ENCODE measurements at places on chromosomes 4 and X. TPM values are rescaled to one million over a fixed set of nuclear protein-coding genes. Genes with fewer than 3 reads are reported as not detected.

CXorf65 gene
- total RNA-seq = not detected

SUPT20HL2 gene
- not detected for total RNA-seq

ZMAT1 gene
- total RNA-seq = 22.8 TPM

MMRN1 gene
- 3.8 TPM for total RNA-seq

SOD3 gene
- total RNA-seq = not detected

LUZP4 gene
- not detected for total RNA-seq
